Activated naive CD8-positive, alpha-beta T cell treated with anti-CD3 and anti-CD28 coated beads, Interleukin-2, amount 50 U/mL, for 16 hours (primary cell): ENCODE measurements at places on chromosomes 3 and 15.

DNA sequence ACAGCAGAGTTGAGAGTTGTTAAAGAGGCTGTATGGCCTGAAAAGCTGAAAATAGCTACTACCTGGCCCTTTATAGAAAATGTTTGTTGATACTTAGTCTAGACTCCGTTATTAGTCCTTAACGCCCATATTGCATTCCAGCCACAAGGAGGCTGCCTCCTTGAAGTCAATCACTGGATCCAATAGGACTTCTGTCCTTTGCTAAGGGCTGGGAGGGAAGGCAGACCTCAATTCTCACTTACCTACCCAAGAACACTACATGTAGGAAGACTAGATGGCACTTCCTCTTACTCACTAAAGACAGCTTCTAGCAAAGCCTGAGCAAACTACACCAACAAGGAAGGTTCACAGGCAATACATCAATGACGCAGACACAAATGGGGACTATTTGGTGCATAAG, 139.5 kb upstream of the HACD2 start:
- no peak for DNase-seq

- no peak for DNase-seq
Observed at GRCh38 chr3:38690185-38690584, 40.7 kb upstream of the SCN5A start.

DNA sequence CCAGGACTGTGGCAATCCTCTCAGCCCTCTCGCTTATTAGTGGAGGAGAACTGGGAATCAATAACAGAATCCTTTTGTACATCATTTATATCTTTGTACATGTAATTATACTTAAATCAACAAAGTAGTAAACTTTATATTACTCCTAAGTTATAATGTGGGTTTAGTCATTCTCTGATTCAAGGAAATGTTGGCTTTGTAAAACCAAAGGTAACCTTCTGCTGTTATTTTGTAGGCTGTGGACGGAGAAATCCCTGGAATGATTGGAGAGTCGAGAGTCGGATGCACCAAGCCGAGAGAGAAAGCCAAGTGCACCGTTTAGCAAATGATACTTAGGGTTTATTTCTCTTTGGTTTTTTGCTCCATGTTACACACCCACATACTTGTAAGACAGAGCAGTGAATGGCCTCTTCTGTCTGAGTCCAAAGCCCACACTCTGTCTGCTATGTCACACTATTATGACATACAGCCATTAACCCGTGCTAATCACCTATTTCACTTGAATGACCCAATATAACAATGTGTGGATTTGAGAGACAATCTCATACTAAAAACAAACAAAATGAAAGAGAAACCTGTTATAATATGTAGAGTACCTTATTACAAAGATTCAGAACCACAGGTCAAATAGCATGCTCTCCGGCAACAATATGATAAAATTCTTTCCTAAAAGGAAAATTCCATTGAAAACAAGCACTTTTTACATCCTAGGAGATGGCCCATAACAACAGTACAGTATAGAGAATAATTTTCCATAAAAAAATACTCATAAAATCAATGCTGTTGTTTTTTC, 72.2 kb downstream of the MECOM start:
- DNase-seq: no peak

- DNase-seq: no peak
Observed at GRCh38 chr3:115347737-115348136, 200.6 kb upstream of the ZBTB20 start.

GRCh38 chr3:147377412-147378367, 28.7 kb downstream of the ZIC4 start:
- DNase-seq: no peak

DNA sequence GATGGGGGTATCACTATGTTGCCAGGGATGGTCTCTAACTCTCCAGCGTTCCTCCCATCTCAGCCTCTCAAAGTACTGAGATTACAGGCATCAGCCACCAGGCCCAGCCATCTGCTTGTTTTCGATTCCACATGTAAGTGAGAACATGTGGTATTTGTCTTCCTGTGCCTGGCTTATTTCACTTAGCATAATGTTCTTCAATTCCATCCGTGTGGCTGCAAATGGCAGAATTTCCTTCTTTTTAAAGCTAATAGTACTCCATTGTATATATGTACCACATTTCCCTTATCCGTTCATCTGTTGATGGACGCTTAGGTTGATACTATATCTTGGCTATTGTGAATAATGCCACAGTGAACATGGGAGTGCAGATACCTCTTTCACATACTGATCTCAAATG, 70.6 kb downstream of the ASB7 start:
- DNase-seq: no peak

DNA sequence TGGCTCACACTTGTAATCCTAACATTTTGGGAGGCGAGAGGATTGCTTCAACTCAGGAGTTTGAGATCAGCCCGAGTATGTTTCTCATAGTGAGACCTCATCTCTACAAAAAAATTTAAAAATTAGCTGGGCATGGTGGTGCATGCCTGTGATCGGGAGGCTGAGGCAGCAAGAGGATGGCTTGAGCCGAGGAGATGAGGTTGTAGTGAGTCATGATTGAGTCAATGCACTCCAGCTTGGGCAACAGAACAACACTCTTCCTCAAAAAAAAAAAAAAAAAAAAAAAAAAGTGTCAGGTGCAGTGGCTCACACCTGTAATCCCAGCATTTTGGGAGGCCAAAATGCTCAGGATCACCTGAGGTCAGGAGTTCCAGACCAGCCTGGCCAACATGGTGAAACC, 2.4 kb downstream of the RPL39L start:
- no peak for DNase-seq

DNA sequence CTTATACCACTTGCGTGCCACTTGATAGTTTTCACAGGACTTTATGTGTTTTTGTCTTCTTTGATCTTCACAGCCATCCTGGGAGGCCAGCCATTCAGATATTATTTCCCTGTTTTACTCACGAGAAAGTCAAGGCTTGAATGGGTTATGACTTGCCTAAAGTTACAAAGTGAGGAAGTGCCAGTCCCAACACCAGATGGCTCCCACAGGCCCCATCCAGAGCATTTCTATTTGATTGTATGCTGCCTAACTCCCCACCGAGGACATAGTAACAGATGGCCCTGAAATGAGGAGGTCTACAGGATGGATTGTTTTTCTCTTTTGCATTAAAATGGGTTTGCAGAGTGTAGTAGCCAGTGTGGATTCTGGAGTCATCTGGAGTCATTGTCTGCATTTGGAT, 74.5 kb downstream of the SPTSSB start:
- DNase-seq: no peak

GRCh38 chr15:100763835-100764750, 115.5 kb upstream of the ALDH1A3 start:
- DNase-seq: no peak

DNA sequence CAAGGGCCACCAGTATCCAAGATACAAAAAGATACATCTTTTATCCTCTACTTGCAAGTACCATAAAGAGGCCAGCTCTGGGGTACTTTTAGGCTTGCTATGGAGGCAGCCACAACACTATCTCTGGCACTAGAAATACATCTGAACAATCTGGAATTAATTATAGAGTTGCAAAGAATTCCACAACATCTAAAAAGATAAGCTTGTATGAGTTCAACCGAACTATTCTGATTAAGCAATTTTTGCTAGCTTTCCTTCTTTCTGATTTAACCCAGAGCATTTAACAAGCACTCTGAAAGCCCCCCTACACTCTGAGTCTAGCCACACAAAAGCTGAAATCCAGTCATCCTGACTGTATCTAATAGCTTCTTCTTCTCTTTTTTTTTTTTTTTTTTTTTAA, 95.4 kb downstream of the FRMD5 start:
- no peak for DNase-seq

- no peak for DNase-seq
Observed at GRCh38 chr3:185760088-185760487, 64.8 kb downstream of the IGF2BP2 start.

GRCh38 chr15:49122541-49123062, 32.8 kb downstream of the COPS2 start:
- DNase-seq: no peak

DNA sequence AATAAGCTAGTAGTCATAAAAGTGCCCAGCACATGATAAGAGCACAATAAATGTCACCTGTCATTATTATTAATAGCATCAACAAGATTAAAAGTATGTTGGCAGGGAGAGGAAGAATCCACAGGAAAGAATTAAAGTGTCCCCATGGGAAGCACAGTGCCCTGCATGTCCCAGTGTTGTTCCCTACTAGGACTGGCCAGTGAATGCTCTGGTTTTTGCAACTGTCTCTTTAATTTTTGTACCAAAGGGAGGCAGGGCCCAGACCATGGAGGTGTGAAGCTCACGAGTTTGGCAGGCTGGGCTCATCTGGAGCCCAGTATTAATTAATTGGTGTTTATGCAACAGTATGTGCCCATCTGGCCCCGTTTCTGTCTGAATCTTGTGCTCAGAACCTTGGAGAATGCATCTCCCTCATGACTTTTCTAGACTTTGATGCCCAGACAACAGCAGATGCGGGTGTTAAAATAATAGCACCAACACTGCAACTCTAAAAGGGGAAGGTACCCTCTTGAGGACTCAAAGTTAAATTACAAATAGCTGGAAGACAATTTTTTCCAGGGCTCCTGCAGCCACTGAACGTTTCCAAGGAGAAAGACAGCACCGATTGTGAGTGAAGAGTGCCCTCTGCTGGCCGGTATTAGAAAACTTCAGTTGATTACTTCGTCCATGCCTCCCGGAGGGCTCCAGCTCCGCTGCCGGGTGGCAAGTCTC, 71.9 kb upstream of the SPATA12 start:
- DNase-seq: peak; percentile 37

GRCh38 chr15:45653702-45654424, 19.0 kb downstream of the SQOR start:
- no peak for DNase-seq

GRCh38 chr15:97747342-97747741, 213.2 kb upstream of the ARRDC4 start:
- DNase-seq: no peak
